Effector CD4-positive, alpha-beta T cell (primary cell): ENCODE measurements at places on chromosomes 3 and 15.

GRCh38 chr15:99092554-99093172 is 12.2 kb upstream of the SYNM start:
- DNase-seq = no peak

- no peak for DNase-seq
Observed at GRCh38 chr3:152305075-152305474, 36.3 kb downstream of the MBNL1 start.

- no peak for DNase-seq
Observed at GRCh38 chr3:158355623-158356588, 215.1 kb upstream of the MLF1 start.

DNA sequence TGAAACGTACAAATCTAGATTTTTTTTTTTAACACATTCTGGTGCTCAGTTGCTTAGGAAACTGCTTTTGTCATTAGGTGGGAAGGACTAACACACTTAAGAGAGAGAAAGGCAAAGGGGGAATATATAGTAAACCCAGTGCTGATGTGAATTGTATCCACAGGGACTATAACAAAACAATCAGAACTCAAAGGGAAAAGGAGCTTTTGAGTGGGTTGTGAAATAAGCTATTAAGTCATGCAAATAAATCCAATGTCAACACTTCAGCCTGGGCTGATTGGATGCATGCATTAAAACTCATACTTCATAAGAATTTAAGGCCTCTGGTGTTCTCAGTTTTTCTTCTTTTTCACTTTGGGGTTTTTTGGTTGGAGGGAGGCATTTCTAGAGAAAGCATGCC is 628.9 kb downstream of the FHIT start:
- no peak for DNase-seq

- no peak for DNase-seq
Observed at GRCh38 chr15:86213888-86214287, 134.2 kb downstream of the AGBL1 start.

GRCh38 chr15:67031331-67031730 is 34.1 kb upstream of the SMAD3 start:
- no peak for DNase-seq

- no peak for DNase-seq
Observed at GRCh38 chr15:76341366-76342057, 4.9 kb downstream of the ISL2 start.

GRCh38 chr15:101637516-101637915 is 14.7 kb downstream of the TM2D3 start:
- no peak for DNase-seq
